Activated CD8-positive, alpha-beta memory T cell treated with anti-CD3 and anti-CD28 coated beads, Interleukin-2, amount 10 ng/mL, durations not matched to agents 7 days and 5 days (primary cell): ENCODE measurements at places on chromosomes 16 and 17.

- DNase-seq, result no peak
Measured at GRCh38 chr16:13042291-13042685, 140.9 kb downstream of the SHISA9 start.

DNA sequence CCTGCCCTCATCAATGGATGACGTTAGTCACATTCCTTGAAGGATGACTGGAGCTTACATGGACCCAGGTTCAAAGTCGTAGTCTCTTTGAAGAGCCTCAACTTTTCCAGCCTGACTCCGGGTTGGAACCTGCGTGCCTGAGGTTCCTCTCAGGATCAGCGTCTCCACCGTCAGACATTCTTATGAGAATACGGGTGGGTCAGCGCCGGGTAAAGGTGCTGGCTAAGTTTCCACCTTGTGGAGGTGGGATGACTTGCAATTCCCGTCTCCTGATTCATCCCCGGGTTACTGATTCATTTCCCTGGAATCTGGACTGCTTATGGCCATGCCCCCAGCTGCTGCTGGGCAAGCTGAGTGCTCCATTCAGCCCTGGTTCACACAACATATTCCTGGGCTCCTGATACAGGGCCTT is 38.9 kb upstream of the CMIP start:
- DNase-seq, result no peak

- no peak for DNase-seq
Measured at GRCh38 chr16:1066584-1067172, 5.9 kb upstream of the SSTR5 start.

- peak; percentile 55 for DNase-seq
Measured at GRCh38 chr16:19179546-19180490, 11.8 kb downstream of the SYT17 start.

DNA sequence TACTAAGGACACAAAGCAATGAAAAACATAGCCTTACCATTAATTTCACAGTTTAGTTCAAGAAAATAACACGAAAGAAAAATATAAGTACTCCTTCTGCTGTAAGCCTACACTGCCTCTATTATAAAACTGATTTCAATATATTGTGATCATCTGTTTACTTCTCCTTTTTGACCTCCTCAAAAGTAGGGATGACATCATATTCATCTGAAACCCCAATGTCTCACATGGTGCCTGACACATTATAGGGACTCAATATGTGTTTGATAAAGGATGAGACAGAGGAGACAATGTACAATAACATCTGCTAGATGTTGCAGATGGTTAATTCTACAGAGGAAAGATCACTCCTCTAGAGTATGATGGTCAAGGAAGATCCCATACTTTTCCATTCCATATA is 118.4 kb upstream of the NOG start:
- no peak for DNase-seq

DNA sequence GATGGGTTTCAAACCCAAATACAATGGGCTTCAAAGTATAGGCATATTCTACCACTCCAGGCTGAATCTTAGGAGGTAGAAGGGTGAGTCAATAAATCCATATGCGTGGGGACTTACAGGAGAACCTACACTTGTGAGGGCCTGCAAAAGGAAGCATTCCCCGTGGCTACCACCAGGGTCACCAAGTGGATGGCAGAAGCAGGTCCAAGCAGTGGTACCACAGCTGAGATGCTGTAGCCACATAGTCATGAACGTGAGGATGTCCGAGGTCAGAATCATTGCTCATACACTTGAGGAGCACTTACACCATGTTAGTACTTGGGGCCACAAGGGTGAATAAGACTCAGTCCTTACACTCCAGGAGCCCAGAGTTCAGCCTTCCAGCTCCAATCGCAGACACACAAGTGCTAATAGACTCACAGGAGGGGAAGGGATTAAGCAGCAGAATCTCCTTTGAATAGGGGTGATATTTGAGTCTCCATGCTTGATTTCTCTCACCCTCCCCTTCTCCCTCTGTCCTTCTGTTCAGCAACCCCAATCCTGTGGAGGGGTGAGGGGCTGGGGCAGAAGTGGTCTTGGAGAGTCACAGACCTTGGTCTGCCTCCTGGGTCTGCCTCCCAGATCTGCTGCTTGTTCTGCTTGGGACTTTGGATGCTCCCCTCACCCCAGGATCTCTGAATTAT is 42.5 kb upstream of the ASIC2 start:
- no peak for DNase-seq

GRCh38 chr17:77898521-77899434 is 59.7 kb upstream of the TNRC6C start:
- DNase-seq, result no peak

GRCh38 chr17:16496820-16497489 is 5.0 kb upstream of the LRRC75A start:
- DNase-seq, result no peak

DNA sequence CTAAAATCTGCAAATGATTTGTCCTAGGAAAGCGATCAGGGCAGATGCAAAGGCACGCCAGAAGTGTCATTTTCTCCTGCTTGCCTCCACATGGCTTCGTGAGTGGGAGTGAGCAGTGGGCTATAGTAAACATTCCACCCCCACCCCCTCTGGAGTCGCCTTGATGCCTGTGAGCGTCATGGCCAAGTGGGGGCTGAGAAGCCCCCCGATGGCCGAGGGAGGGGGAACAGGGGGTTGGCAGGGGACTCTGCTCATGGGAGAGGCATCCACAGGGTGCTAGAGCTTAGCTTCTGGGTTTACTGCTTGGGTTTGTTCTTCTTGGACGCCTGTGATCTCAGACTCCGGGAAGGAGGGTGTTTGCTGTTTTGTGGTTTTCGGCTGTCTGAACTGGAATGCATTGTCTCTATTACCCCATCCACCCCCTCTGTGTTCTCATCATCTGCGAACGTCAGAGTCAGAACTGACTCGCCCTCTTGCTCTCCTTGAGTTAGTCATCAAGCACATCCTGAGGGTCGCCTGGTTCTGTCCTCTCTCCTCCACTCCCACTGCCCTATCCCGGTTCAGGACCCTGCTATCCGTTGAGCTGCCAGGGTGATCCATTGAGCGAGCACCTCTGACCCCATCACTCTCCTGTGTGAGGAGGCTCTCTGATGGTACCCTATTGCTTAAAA is 15.4 kb downstream of the TNS4 start:
- no peak for DNase-seq

DNA sequence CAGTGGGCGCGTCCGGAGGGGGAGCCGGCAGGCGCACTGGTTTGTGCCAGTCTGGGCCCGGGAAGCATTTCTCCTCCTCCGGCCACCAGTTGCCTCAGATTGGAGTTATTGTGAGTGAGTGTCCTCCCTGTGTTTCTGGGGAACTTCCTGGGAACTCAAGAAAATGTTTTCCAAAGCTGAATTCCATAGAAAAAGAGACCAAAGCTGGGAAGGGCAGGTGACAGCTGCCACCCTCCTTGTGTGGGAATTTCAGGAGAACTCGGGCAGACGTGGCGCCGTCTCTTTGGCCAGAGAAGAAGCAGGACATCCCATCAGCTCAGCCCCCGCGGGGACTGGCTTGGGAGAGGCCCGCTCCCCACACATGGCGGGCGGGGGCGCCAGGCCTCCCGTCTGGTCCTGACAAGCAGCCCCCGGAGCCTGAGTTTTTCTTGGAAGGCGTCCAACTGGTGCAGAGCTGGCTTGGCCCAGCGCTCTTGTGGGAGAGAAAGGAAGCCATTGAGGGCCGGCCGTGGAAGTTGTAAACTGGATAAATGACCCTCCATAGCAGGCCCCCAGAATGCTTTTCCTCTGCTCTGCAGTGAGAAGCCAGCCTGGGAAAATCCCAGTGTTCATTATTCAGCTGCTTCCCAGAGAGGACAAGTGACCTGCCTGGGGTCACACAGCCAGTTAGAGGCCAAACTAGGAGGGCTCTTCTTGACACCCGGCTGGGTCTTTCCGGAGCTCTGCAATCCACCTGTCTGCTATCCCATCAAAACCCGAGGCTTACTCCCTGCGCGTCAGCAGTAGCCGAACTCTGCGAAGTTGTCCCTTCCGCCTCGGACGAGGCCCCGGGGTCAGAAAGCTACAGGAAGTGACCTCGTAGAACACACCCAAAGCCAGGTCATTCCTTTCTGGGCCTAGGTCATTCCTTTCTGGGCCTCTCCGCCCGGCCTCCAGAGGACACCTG is 39.2 kb upstream of the GSE1 start:
- no peak for DNase-seq

- no peak for DNase-seq
Measured at GRCh38 chr17:5950878-5951277, 119.3 kb upstream of the WSCD1 start.

- no peak for DNase-seq
Measured at GRCh38 chr16:73878611-73879010, 418.0 kb upstream of the PSMD7 start.

DNA sequence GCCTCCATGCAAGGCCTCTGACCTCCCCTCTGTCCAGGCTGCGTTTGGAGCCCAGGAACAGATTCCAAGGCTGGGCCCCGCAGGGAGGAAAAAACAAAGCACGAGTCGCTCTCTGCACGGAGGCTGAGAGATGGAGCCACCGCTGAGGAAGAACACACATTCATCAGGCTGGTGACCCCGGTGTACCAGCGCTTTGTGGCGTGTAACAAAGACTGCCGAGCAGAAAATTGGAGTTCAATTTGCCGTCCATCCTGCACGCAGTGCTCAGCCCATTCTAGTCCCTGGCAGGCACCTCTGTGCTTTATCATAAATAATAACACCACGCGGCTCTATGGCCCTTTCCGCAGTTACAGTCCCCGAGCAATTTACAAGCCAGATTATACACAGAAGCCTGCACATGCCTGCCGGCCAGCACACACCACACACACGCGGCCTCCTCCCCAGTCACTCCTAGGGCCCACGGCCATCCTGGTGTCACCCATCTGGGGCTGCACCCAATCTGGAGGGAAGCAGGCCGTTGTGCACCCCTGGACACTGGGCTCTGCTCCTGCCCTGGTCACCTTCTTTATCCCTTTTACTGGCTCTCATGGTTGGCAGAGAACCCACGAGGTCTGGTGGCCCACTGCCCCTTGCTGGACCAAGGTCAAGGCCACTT is 124.4 kb downstream of the SDK2 start:
- DNase-seq, result no peak

- no peak for DNase-seq
Measured at GRCh38 chr17:36474571-36474970, 11.9 kb upstream of the ZNHIT3 start.

DNA sequence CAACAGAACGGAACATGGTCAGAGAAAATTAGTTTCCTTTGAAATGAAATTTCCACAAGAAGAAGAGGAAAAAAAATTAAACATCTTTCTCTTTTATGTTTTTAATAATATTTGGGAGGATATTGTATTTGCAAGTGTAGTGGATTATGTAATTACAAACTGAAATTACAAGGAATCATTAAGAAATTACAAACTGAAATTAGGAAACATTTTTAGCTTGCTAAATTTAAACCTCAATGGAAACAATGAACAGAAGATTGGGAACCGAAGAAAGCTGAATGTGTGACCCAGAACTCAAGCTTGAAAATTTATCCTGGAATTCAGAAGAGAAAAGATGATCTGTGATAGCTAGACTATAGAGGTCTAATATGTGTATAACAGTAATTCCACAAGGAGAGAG is 4.4 kb upstream of the PIK3R5 start:
- DNase-seq, result no peak

GRCh38 chr16:67082891-67083290 is 26.9 kb upstream of the PHAF1 start:
- DNase-seq, result no peak

- no peak for DNase-seq
Measured at GRCh38 chr16:15548482-15548891, 94.5 kb downstream of the MARF1 start.

- DNase-seq, result no peak
Measured at GRCh38 chr17:80445007-80445725, 30.2 kb downstream of the ENDOV start.

DNA sequence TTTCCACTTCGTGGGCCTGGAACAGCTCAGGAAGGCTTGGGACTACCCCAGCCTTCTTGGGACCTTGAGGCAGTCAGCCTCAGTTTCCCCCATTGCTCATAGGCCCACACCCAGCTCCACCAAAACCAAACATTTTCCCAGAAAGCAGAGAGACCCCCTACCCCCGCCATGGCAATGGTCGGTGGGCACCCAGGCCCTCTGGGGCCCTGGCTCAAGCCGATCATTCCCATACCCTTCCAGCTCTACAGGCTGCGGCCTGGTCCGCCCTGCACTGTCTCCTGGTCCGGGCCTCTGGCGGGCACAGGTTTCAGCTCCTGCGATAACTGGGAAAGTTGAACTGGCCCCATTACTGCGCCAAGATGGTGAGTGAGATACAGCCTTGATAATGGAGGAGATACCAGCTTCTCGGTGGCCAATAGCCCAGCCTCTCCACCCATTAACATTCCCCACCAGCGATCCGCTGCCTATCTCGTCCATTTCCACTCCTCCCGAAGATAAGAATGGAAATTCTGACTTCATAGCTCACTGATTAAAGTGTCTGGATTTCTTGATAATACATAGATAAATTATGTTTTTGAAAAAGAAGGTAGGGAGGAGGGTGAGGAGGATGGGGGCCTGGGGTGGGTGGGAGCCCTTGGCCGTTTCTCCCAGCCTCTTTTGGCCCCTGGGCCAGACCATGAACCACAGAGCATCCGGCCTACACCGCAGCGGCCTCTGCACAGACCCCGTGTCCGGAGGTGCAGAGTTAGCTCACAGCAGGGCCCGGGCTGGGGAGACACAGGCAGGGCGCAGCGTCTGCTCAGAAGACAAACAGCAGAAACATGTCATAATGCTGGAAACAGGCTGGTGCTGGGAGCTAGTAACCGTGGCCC is 11.6 kb downstream of the ZFPM1 start:
- DNase-seq, result no peak

DNA sequence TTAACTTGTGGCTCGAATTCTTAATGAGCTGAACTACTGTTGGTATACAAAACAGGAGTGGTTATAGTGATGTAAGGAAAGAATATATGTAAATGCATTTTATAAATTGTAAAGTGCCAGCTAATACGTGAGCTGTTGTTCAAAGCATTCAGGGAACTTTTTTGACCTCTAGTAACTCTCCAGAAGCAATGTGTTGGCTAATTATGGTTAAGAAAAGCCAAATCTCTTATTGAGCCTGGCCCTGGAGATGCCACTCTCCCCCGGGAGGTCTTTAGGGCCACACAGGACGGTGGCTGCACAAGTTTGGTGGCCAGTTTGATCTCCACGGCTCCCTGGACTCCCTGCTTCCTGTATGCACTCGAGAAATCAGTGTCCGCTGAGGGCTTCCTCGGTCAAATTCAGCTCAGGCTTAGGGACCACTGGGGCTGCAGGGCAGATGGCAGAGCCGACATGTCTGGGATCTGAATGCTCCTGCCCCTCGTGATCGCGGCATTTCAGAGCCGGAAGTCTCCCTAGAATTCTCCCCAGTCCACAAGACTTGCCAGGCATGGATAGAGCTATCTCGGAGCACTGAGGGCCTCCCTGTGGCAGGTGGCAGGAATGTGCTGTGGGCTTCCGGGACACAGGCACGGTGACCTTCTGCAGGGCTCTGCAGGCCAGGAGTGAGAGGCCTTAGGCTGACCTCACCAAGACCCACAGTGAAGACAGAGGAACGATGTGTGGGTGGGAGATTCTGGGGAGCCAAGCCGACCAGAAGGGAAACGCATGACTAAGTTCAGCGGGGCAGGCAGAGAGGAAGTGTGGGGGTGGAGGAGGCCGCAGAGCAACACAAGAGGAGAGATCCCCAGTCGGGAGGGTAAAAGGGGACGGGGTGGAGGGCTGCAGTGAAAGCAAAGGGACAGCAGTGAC is 18.6 kb upstream of the PITPNM3 start:
- peak; percentile 69 for DNase-seq

- DNase-seq, result no peak
Measured at GRCh38 chr17:55067697-55068439, 99.3 kb downstream of the STXBP4 start.

GRCh38 chr17:79341816-79342215 is 267.2 kb downstream of the ENGASE start:
- no peak for DNase-seq
